CD8-positive, alpha-beta T cell (primary cell): ENCODE measurements at places on chromosomes 11 and 22. TPM values are rescaled to one million over a fixed set of nuclear protein-coding genes. Genes with fewer than 3 reads are reported as not detected.

- no peak for DNase-seq
Measured at GRCh38 chr11:16827139-16827538, 88.7 kb downstream of the C11orf58 start.

The PLA2G3 gene
- not detected for total RNA-seq

The NXPE4 gene
- total RNA-seq, result not detected

- no peak for DNase-seq
Measured at GRCh38 chr11:26928582-26928981, 65.3 kb upstream of the FIBIN start.

The BAIAP2L2 gene
- 0.60 TPM for total RNA-seq

The MMP7 gene
- total RNA-seq, result not detected

DNA sequence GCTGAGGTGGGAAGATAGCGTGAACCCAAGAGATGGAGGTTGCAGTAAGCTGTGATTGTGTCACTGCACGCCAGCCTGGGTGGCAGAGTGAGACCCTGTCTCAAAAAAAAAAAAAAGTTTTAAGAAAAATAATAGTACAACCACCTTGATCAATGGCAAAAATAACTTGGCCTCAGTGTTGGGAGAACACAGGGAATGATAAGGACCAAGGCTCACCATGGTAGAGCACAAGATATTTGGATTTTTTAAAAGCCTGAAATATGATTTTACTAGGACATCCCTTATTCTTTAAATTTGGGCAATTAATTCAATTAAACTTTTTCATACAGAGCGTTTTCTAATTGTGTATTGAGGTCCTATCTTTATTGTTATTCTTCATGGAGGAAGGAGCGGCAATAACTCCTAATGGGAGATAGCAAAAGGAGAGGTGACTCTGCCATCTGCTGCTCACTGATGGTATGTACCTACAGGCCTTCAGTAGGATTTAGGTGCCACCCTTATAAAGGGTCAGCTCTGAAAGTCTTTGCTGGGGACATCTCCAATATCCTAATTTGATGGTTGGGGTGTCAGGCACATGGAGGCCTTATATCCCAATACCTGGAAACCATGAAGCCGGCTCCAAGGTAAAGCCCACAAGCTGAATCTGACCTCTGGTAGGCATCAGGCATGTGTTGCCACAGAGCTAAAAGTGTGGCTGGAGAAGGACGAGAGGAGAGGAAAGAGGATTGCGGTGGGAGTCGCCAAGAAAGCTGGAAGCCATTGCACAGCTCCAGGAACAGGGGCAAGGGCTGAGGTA is 21.9 kb upstream of the POLD3 start:
- peak; percentile 16 for DNase-seq

The BBS1 gene
- 10.8 TPM for total RNA-seq

The CHRM1 gene
- total RNA-seq, result not detected

The OR6A2 gene
- total RNA-seq, result not detected

- DNase-seq, result no peak
Measured at GRCh38 chr22:39233710-39234471, 10.9 kb downstream of the PDGFB start.

GRCh38 chr11:78797559-78797958 is 222.9 kb upstream of the NARS2 start:
- no peak for DNase-seq

The F2 gene
- not detected for total RNA-seq

The PANX2 gene
- not detected for total RNA-seq

The MFRP gene
- total RNA-seq, result not detected

GRCh38 chr22:38468443-38469305 is 778 bp downstream of the KDELR3 start:
- DNase-seq, result peak; percentile 32

The WNT11 gene
- total RNA-seq, result 12.3 TPM

The USH1C gene
- total RNA-seq, result not detected

DNA sequence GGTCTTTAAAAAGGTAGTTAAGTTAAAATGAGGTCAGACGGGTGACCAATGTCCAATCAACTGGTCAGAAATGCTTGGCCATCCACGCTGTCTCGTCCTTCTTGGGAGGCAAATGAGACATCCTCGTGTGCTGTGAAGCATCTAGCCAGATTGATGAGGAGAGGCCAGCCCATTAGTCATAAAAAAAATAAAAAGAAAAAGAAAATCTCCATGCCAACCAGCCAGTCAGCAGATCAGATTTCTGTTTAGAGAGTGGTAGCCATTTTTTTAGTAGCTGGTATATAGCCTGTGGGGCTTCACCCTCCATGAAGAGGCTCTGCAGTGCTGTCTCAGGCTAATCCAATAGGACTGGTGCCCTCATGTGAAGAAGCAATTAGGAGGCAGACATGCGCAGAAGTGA is 343.1 kb upstream of the SYN3 start:
- no peak for DNase-seq

- DNase-seq, result no peak
Measured at GRCh38 chr11:121337078-121337477, 44.5 kb downstream of the SC5D start.

DNA sequence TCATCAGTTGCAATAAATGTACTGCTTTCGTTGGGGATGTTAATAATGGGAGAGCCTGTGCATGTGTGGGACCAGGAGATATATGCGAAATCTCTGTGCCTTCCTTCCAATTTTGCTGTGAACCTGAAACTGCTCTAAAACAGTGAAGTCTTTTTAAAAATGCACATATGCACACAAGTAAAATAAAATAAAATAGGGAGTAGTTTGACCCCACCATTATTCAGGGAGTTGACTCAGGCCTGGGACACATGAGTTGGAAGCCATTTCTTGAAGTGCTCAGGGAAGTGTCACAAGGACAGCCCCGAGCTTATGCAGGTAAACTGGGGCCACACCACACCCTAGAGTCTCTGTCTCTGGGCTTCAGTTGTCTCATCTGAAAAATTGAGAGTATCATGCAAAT is 183.1 kb upstream of the POU2AF2 start:
- no peak for DNase-seq

DNA sequence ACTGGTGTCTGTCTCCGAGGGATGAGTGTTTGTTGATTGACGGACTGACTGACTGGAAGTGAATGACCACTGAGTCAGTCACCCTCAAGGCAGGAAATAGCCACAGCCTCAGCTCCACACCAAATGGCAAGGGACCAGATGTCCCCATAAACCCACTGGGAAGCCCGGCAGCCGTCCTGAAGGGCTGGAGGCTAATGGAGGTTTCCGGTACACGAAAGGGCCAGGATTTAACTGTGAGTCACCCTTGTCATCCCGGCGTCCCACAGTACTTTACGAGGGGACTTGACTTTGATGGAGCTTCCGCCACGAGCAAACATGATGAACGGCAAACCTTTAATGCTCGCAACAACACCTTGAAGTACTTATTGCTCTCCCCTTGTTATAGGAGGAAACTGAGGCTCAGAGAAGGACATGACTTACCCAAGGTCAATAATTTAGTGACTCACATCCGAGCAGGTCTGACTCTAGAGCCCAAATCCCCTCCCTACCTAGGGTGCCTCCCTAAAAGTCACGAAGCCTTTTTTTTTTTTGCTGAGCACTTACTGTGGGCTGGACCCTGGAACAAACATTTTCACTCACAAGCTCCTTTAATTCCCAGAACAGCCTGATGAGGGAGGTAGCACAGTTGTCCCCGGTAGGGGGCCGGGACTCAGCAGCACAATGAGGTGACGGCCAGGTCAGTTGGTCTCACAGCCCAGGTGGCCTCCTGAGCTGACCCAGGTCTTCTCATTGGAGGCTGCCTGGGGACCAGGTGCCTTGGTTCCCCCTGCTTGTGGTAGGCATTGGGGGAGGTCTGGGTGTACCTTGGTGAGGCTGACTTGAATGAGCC is 25.2 kb upstream of the GCAT start:
- DNase-seq, result no peak

The DDIAS gene
- total RNA-seq, result 1.5 TPM

The CPSF7 gene
- total RNA-seq, result 106 TPM

- DNase-seq, result no peak
Measured at GRCh38 chr11:10728789-10729472, 22.1 kb upstream of the CTR9 start.

DNA sequence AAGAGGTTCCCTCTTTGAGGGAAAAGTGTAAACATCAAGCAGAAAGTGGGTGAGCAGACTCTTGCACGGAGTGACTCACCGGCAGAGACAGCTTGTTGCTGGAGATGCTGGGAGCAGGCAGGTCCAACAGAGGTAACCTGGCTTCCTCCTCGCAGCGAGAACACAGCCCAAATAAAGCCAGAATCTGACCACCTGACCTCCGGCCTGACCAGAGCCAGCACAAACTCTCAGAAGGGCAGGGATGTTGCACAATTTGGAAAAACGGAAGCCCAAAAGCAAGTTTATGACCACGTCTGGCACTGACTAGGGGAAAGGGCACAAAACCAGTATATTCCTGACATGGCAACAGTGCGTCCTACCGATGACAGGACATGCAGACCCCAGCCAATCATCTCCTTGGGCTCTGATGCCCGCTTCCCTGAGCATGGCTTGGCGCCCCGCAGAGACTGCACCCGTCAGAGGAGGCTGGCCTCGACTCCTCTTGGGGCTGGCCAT is 5.4 kb downstream of the SMCO4 start:
- no peak for DNase-seq

- no peak for DNase-seq
Measured at GRCh38 chr11:93645938-93646337, 15.5 kb upstream of the CEP295 start.

DNA sequence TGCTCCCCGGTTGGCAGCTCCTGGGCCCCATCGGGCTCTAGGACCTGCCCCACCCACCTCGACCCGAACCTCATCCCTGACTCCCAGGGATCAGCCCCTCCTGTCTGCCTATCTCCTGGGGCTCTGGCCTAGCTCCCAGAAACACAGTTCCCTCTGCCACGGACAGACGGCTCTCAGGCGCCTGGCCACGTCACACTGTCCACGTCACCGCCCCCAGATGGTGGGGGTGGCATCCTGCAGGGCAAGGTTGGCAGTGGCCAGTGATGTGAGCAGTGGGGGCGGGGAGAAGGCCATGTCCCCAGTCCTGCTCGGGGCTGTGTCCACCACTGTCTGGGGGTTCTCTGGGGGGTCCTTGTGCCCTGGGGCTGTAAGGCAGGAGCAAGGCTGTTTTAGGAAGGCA is 29.2 kb downstream of the SYT7 start:
- DNase-seq, result no peak

DNA sequence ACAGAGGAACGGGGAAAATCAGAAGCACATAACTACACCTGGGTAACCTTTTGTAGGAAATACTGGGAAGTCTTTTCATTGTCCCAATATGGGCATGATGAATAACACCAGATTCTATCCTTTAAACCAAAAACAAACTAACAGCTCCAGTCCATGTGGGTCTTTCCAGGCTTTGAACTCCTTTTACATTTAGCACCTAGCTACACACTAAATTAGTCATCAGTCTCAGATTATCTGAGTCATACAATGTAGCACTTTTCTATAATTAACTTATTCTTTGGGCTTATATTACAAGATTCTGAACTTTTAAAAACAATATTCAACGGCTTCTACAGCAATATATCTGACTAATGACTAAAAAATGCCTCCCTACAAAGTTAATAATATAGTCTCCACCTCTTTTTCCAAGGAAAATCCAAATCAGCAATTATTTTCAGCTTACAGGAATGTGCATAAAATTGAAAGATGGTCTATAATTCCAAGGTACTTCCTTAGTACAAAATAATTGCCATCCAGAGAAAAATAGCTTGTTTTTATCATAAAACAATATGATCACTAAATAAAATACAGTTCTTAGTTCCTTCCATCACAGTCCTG is 26.3 kb downstream of the STK33 start:
- no peak for DNase-seq

DNA sequence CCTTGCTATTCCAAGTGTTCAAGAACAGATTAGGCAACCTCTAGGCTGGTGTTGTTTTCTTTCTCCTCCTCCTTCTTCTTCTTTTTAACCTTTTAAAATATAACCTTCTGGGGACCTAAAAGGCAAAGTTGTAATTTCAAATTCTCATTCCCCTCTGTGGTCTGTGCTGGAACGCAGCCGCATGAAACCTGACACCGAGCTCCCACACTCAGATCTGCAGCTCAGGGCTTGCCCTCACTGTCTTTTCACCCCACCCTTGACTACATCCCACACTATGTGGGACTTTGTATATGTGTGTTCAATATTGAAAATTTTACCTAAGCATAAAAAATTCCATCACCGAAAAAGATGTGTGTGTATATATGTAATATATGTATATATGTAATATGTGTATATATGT is 62.0 kb upstream of the ARHGAP42 start:
- no peak for DNase-seq

GRCh38 chr11:77090046-77090372 is 12.6 kb upstream of the OMP start:
- DNase-seq, result no peak

DNA sequence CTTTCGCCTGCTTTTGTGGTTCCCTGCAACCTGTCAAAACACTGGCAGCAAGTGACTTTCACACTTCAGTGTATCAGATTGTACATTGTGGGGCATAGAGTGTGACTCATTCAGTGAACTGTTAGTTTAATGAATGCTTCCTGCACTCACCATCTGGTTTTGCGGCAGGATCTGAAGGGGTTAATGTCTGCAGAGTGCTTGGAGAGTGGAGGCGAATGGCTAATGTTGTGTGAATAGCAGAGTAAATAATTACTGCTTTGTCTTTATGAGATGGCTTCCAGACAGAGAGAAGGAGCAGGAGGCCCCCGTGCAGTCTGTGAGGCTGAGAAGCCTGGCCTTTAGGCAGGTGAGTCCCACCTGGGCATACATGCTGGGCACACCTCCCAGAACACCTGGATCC is 454.3 kb upstream of the KIRREL3 start:
- DNase-seq, result no peak

The SAA4 gene
- not detected for total RNA-seq

DNA sequence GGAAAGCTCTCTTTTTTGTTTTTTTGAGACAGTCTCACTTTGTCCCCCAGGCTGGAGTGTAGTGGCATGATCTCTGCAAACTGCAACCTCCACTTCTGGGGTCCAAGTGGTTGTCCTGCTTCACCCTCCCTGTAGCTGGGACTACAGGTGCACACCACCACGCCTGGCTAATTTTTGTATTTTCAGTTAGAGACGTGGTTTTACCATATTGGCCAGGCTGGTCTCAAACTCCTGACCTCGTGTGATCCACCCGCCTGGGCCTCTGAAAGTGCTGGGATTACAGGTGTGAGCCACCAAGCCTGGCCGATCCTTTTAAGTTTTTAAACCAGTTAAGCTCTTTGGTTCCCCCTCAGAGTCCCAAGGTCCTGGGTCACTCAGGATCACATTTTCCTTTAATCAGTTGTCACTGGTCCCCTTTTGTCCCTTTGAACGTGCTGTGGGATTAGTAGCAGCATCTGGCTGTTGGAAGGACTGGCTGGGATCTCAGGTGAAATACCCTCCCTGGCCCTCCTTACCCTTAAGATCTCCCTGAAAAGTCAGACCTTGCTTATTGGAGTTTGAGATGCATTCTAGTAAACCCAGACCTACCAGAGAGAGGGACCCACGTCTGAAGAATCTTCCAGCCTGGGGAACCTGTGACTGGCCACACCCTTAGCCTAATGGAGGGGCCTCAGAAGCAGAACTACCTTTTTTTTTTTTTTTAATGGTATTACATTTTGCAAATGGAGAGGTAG is 8.1 kb downstream of the MALAT1 start:
- DNase-seq, result peak; percentile 32

DNA sequence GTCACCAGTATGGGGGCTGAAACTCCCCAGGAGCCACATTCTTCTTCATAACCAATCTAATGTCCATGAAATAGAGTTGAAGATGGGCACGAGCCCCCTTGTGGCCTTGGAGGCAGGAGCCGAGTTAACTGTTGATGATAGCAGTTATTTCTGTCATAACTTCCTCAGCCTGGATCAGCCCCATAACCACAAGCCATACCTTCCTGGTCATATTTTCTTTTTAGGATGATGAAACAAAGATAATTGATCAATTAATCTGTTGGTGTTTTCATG is 65.0 kb upstream of the TTC12 start:
- DNase-seq, result no peak
